ENCODE measurements at places on chromosomes 16 and 17. TPM values are rescaled to one million over a fixed set of nuclear protein-coding genes. Genes with fewer than 3 reads are reported as not detected.

CAMTA2 gene
- total RNA-seq, result 91.5 TPM

OSGIN1 gene
- 0.56 TPM for total RNA-seq

PIGL gene
- 45.0 TPM for total RNA-seq

MMP2 gene
- not detected for total RNA-seq

KRT39 gene
- not detected for total RNA-seq

CDH15 gene
- not detected for total RNA-seq

MMP28 gene
- total RNA-seq, result 0.41 TPM

ZP2 gene
- not detected for total RNA-seq

PDILT gene
- total RNA-seq, result not detected

DYNLRB2 gene
- total RNA-seq, result not detected

PPM1E gene
- total RNA-seq, result not detected

TBC1D3L gene
- 14.4 TPM for total RNA-seq

ZG16 gene
- total RNA-seq, result not detected

CMTM2 gene
- total RNA-seq, result not detected

AATK gene
- total RNA-seq, result 0.63 TPM

GPR179 gene
- not detected for total RNA-seq

FBXL16 gene
- 5.9 TPM for total RNA-seq

UTS2R gene
- not detected for total RNA-seq

B4GALNT2 gene
- not detected for total RNA-seq

TVP23A gene
- not detected for total RNA-seq

CMTR2 gene
- total RNA-seq, result 16.6 TPM

LGALS9B gene
- total RNA-seq, result not detected

SEPTIN12 gene
- total RNA-seq, result not detected

GGT6 gene
- not detected for total RNA-seq

AHSP gene
- not detected for total RNA-seq

MLKL gene
- total RNA-seq, result 18.8 TPM
